ENCODE measurements at places on chromosomes 6 and 20.
A peak's percentile ranks its signal among the peaks of the same experiment; 100 is the strongest.

DNA sequence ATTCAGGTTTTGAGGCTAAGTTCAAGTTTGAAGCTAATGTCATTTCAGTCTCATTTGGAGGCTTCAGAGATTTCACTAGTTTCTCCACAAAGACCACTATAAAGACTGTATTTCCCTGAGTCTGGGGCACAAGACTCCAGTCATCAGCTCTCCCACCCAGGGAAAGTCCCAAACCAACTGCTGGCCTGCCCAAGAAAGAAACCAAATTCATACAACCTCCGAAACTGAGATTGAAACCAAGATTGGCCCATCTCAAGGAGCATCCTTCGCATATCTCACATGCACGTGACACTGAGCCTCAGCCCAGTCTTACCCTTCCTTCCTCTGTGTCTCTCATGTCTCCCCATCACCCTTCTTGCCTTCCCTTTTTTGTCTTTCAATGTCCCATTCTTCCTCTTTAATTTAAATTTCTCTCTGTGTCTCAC is 3.5 kb upstream of the LTA start:
- DNase-seq, result no peak

- DNase-seq, result peak; percentile 75
Observed at GRCh38 chr20:1437235-1437904, 29.3 kb downstream of the NSFL1C start.

DNA sequence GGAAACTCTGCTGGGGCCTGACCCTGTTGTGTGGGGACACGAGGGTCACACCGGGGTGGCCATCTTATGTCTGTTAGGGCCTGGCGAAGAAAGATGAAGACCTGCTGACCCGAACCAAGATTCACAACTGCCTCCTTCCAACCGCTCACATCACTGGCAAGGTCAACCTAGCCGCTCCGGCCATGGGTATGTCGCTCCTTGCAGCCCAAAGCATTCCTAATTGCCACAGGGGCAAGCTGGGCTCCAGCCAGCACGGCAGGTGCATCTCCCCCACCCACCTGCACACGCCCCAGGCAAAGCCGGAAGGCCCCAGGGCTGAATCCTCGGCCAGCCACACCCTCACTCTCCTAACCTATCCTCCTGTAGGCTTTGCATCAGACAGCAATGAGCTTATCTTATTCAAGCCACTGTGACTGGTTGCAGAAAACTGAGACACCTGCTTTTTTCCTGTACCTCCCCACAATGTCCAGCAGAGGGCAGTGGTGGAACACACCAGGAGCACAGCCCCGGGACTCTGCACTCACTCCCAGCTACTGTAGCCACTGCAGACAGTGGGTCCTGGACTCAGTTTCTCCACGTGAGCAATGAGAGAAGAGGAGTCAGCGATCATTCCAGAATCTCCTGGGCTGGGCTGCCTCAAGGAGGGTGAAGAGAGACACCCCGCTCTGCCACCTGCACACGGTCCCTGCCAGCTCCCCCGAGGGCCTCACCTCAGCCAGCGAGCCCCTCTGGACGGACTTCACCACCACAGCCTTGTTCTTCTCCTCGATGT is 170.2 kb downstream of the PREX1 start:
- DNase-seq, result peak; percentile 59

- DNase-seq, result no peak
Observed at GRCh38 chr20:21393816-21394519, 3.4 kb downstream of the NKX2-4 start.

DNA sequence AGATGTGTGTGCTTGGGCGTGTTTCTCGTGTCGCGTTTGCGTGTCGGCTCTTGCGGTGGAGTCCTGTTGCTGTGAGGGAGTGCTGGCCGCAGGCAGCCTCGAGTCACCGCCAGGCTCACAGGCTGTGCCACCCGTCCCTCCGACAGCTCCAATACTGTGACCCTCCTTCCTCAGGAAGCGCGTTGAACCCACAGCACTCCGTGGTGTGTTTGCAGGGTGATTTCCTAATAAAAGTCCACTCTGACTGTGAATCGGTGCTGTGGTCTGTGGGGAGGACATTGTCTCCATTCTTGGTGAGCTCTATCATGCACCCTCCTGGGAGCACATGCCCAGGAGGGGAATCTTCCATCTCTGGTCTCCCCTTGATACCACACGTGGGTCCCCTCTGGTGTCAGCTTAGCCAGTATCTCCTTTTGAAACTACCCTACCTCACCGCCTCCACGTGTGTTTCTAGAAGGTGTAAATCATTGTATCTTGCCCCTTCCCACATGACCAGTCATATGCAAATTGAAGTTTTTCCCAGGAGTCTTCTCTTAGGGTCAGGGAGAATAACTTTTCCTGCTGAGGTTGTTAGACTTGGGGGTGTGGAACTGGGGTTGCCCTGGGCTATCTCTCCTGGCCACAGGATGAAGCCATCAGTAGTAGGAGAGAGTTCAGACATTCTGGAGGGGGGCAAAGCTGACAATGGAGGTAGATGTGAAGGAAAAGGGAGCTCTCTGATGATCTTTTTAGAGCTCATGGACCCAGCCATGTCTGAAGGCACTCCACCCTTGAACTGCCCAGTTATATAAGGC is 13.3 kb upstream of the PCMTD2 start:
- no peak for DNase-seq

DNA sequence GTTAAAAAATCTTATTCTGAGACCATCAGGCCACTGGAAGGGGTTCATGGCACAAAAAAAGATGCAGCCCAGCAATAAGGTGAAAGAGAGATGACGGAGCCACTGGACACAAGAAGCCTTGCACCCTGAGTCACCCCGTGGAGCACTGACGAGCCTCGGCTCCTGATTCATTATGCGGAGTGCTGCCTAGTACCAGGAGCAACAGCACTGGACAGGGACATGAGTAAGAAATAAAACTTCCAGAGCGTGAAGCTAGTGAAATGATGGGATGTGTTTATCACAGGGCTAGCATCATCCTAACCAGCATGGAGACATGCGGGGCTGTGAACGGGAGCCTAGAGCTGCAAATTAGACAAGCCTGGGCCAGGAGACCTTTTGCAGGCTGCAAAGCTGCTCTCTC is 53.3 kb downstream of the RNASET2 start:
- no peak for DNase-seq

DNA sequence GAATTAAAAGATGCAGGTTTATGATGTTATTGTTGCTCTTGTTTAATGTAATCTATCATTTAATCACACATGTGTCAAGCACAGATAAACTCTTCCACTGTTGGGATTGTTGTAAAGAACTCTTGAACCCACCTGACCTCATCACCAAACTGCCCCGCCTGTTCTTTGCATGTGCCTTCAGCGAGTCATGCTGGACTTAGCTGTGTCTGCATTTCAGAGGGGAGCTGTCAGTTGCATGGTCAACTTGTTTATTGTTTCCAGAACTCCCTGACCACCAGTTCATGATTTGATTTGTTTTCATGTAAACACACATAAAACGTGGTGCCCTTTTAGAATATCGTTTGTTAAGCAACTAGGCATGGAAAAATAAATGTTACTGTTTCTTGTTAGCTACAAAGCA is 93.6 kb downstream of the KHDC1L start:
- DNase-seq, result peak; percentile 8

GRCh38 chr20:24460712-24461111 is 8.7 kb upstream of the SYNDIG1 start:
- no peak for DNase-seq

- no peak for DNase-seq
Observed at GRCh38 chr6:103769431-103769830, 1090.3 kb downstream of the HACE1 start.

DNA sequence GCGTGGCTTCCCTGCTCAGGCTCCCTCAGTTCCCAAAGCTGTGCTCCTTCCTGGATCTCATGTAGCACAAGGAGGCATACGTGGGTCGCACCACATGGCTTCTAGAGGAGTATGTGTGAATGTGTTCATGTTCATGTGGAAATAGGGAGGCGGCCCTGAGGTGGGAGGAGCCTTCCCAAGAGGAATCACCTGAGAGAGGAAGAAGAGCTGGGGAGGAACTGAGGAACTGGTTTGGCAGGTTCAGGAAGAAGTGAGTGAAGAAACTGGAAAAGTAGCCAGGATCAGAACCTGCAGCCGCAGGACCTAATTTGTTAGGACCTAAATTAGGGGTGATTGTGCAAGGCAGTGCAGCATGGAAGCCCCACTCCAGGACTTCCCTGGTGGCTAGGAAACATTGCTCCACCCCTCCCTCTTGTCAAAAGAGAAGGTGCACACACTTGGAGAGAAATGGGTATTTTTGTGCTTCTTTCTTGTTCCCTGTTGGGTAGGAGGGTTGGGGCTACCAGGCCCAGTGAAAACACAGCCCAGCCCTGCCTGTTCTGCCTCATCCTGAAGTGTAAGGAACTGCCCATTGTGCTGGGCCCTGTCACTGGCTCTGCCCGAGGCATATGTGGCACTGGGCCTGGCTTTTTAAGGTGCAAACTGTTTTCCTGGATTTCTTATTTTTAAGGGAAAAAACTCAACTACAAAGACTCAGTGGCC is 20.7 kb downstream of the SYNJ2 start:
- no peak for DNase-seq

DNA sequence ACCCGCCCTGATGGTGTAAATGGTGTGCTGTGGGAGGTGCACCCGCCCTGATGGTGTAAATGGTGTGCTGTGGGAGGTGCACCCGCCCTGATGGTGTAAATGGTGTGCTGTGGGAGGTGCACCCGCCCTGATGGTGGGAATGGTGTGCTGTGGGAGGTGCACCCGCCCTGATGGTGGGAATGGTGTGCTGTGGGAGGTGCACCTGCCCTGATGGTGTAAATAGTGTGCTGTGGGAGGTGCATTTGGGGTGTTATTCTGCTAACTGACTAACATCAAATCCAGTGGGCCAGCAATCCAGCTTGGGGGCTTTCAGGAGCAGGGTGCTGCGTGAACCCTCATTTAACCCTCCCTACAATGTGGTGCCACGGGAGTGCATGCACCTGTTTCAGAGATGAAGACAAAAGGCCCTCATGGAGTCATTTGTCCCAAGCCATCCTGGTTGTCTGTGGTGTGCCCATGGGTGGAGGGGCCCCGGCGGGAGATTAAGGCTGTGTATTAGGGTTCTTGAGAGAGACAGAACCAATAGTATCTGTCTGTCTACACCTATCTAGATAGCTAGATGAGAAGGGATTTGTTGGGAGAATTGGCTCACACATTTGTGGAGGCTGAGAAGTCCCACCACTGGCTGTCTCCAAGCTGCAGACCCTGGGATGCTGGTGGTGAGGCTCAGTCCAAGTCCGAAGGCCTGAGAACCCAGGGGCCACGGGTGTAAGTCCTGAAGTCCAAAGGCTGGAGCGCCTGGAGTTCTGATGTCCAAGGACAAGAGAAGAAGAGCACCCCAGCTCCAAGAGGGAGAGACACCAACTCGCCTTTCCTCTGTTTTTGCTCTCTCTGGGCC is 39.2 kb downstream of the TMEM242 start:
- DNase-seq, result no peak

GRCh38 chr6:132464538-132465256 is 48.2 kb downstream of the STX7 start:
- no peak for DNase-seq

DNA sequence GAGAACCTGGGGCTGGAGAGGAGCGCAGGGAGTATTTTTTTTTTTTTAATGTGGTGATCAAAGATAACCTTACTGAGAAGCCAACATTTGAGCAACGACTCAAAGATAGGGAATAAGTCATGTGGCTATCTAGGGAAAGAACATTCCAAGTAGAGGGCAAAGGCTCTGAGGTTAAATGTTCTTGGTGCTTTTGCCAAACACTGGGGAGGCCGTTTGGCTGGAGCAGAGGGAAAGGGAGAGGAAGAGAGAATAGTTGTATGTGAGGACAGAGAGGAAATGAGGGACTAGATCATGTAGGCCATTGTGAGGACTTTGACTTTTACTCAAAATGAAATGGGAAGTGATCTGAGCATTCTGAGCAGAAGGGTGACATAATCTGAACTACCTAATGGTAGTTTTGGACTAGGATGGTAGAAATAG is 27.8 kb downstream of the ACSS2 start:
- DNase-seq, result peak; percentile 12

DNA sequence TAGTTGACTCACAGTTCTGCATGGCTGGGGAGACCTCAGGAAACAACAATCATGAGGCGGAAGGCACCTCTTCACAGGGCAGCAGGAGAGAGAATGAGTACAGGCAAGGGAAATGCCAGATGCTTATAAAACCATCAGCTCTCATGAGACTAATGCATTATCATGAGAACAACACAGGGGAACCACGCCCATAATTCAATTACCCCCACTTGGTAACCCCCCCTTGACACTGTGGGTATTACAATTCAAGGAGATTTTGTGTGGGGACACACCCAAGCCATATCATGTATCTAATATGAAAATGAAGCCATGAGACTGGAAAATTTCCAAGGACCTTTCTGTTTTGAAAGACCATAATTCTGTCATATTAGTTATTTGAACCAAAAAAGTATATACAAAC is 342.4 kb upstream of the PLCB4 start:
- no peak for DNase-seq

- peak; percentile 51 for DNase-seq
Observed at GRCh38 chr6:2979819-2980464, 8.6 kb upstream of the SERPINB6 start.

DNA sequence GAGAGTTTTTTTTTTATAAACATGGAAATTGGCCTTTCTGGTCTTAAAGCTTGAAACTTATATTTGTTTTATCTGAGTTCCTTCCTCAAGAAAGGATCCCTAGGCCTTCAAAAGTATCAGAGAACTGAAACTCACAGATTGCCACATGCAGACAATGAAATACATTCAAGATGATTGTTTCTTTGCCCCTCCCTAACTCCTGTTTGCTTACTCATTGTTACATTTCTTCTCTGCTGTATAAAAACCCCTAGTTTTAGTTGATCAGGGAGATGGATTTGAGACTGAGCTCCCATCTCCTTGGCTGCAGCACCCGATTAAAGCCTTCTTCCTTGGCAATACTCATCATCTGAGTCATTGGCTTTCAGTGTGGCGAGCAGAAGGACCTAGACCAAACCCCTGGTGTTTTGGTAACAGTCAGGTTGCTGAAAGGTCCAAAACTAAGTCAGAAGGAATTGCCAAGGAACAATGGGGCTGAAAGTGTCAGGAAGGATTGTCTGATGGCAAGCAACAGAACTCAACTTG is 132.3 kb upstream of the SULF2 start:
- no peak for DNase-seq

GRCh38 chr6:150646228-150646627 is 46.5 kb downstream of the PLEKHG1 start:
- no peak for DNase-seq

GRCh38 chr6:2738373-2738979 is 12.2 kb downstream of the MYLK4 start:
- DNase-seq, result peak; percentile 53

GRCh38 chr6:169224185-169224695 is 29.4 kb downstream of the THBS2 start:
- no peak for DNase-seq

- no peak for DNase-seq
Observed at GRCh38 chr20:38805502-38805957, at the start of gene PPP1R16B. PPP1R16B (plus strand) TSS chr20:38805697; CDS start chr20:38835926, 30,229 bp downstream.

DNA sequence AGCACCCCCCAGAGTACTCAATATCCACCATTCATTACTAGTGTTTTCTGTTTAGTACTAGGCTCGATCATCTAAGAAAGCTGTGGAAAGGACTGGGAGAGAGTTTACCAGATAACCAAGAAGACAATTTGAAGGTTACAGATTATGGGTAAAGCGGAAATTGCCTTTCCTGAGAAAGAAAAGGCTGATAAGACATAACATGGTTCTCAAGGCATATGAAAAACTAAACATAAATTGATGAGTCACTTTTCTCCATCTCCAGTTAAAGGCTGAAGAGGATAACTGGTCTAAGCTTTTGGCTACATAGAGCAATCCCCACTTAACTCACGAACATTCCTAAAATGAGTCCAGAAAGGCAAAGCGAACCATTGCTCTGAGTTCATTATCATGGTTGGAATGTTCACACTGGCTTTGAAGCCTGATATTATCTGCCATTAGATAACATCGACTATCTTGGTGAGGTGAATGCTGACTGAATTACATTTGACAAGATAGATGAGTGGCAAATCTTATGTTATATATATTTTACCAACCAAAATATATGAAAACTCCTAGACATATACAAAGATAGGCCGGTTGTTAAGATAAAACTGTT is 65.8 kb downstream of the BTBD9 start:
- no peak for DNase-seq

Data from fibroblast of gingiva (primary cell).